ENCODE measurements at places on chromosomes 7 and 10.
A peak's percentile ranks its signal among the peaks of the same experiment; 100 is the strongest.

GRCh38 chr10:97572214-97572989, at the start of gene ANKRD2:
Gene ANKRD2, plus strand, starts transcription at chr10:97572779. Its CDS starts 10 bp downstream, at chr10:97572789.
- peak; percentile 64 for DNase-seq

DNA sequence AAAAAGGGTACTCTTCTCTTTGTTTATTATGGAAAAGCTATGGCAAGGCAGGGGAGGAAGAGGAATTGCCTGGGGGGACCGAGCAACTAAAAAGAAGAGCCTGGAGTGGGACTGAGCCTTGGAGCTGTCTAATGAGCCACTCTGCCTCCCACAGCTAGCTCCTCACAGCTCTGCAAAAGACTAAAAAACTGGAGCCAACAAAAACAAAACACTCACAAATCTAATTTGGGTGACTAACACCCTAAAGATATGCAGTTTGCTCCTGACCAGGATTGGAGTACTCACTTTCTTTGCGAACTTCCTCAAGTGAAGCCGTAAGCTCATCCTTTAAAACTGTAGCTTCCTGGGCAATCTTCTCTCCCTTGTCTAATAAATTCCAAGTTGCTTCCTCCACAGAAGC, 89.4 kb downstream of the CTNNA3 start:
- DNase-seq: no peak

GRCh38 chr10:132518572-132519381, 18.8 kb upstream of the INPP5A start:
- no peak for DNase-seq

- DNase-seq: no peak
These were observed 444.6 kb downstream of the REEP3 start for GRCh38 chr10:63965846-63966245.

DNA sequence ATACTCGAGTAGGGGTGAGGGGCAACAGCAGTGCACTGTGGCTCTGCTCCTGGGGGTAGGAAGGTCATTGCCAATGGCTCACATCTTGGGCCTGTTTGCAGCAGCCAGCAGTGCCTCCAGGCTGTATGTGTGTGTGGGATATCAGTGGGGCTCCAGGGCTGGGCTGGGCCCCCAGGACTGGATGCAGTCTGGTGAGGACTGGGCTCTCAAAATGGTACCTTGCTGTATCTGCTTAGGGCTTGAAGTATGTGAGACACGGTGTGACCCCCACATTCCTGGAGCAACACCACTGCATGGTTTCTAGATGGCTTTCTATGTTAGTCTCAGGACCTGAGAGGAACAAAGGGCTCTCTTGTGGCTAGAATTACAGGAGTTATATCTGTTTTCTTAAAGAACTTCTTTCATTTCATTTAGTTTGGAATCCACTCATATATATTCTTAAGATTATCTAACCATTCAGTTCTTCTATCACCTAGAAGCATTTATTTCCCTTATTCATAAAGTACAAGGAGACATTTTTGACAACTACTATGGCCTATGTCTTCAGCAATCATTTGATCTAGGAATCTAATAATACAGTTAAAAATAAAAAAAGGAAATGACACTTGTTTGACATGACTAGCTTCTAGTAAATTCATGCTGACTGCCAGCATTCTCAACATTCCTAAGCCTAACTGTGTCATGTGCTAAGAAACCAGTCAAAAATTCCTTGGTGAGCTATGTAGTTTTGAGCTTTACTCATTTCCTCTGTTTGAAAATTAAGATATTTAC, 443.2 kb upstream of the SEMA3A start:
- DNase-seq: peak; percentile 26

GRCh38 chr7:3748389-3748788, 447.3 kb downstream of the SDK1 start:
- DNase-seq: no peak

DNA sequence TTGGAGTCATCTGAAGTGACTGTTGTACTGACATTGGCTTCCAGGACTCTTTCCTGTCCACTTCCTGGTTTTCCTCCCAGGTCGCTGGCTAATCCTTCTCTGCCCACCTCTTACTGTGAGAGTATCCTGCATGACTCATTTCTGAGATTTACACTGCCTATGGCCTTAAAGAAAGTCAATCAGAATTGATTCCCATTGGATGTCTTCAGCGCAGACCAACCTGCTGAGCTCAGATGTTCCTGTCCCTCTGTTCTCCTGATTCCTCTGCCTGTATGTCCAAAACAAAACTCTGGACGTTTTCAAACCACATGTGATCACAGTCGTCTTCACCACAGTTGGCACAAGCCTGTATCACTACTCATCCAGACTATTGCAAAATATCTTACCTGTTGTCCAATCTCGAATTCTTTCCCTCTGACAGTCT, 262.1 kb downstream of the CREB5 start:
- no peak for DNase-seq

- no peak for DNase-seq
These were observed 54.0 kb downstream of the OAT start for GRCh38 chr10:124364674-124365073.
